ENCODE measurements at places on chromosomes 12 and 14.

- peak; percentile 80 for DNase-seq
These were observed 44.6 kb downstream of the MLXIP start for GRCh38 chr12:122123051-122123760.

GRCh38 chr12:13592063-13592942 lies 389.1 kb downstream of the GRIN2B start:
- no peak for DNase-seq

DNA sequence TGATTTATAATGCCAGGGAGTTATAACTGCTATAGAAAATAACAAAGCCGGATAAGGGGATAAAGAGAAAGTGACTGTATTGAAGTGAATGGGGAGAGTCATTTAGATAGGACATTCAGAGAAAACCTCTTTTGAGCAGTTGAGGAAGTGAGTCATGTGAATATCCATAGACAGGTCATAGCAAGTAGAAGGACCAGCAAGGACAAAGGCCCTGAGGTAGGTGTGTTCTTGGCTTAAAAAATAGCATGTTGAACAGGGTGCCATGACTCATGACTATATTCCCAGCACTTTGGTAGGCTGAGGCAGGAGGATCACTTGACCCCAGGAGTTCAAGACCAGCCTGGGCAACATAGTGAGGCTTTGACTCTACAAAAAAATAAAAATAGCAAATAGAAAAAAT lies 51.5 kb upstream of the RAP1B start:
- DNase-seq = no peak

DNA sequence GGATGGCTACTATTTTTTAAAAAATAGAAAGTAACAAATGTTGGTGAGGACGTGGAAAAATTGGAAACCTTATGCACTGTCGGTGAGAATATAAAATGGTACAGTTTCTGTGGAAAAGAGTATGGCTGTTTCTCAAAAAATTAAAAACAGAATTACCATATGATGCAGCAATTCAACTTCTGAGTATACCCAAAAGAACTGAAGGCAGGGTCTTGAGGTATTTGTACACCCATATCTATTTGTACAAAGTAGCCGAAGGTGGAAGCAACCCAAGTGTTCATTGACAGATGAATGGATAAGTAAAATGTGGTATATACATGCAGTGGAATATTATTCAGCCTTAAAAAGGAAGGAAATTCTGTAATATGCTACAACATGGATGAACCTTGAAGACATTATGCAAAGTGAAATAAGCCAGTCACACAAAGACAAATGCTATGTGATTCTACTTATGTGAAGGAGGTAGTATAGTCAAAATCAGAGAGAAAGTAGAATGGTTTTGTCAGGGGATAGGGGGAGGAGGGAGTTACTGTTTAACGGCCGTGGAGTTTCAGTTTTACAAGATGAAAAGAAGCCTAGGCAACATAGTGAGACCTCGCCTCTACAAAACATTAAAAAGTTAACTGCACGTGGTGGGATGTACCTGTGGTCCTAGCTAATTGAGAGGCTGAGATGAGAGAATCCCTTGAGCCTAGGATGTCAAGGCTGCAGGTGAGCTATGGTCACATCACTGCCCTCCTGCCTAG lies 38.4 kb upstream of the CCT2 start:
- DNase-seq = no peak

DNA sequence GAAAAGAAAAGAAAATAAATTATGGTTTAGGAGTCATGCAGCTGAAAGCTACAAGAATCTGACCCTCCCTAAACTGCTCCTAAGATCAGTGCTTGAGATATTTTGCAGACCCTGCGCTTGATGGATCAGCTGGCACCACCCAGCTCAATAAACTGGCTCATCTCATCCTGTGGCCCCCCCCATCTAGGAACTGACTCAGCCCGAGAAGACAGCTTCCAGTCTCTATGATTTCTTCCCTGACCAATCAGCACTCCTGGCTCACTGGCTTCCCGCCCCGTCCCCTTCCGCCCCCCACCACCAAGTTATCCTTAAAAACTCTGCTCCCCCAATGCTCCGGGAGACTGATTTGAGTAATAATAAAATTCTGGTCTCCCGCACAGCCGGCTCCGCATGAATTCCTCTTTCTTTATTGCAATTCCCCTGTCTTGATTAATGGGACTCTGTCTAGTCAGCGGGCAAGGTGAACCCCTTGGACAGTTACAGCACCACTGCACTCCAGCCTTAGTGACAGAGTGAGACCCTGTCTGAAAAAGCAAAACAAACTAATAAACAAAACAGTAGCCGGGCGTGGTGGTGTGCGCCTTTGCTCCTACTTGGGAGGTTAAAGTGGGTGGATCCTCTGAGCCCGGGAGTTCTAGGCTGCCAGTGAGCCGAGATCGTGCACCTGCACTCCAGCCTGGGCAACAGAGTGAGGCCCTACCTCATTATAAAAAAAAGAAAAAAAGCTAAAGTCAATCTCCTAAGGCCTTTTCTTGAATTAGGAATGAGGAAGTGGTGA lies 24.5 kb upstream of the SPTLC2 start:
- no peak for DNase-seq

DNA sequence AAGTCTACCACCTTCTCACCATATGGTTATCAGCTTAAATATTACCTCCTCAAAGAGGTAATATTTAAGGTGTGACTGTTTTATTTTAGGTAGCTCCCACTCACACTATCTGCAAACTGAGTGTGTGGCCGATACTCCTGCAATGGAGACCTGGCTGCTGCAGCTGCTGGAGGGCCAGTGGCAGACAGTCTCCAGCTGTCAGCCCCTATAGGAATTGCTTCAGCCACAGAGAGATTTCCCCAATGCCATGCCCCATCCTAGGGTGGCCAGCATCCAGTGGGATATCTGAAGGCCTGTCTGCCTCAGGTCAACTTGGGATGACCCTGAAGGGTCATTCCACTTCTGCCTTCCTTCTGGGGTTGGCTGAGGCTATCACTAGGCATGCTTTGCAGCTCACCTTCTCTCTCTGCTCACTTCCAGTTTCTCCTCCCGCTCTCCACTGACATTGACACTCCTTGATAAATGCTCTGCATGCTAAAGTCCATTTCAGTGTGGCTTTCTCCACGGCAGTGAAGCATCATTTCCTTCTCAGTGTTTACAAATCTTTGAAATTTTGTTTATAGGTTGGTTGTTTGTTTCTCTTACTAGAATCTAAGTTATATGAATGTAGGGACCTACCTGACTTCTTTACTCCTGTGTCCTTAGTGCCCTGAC lies 90.2 kb upstream of the USP44 start:
- DNase-seq = no peak

DNA sequence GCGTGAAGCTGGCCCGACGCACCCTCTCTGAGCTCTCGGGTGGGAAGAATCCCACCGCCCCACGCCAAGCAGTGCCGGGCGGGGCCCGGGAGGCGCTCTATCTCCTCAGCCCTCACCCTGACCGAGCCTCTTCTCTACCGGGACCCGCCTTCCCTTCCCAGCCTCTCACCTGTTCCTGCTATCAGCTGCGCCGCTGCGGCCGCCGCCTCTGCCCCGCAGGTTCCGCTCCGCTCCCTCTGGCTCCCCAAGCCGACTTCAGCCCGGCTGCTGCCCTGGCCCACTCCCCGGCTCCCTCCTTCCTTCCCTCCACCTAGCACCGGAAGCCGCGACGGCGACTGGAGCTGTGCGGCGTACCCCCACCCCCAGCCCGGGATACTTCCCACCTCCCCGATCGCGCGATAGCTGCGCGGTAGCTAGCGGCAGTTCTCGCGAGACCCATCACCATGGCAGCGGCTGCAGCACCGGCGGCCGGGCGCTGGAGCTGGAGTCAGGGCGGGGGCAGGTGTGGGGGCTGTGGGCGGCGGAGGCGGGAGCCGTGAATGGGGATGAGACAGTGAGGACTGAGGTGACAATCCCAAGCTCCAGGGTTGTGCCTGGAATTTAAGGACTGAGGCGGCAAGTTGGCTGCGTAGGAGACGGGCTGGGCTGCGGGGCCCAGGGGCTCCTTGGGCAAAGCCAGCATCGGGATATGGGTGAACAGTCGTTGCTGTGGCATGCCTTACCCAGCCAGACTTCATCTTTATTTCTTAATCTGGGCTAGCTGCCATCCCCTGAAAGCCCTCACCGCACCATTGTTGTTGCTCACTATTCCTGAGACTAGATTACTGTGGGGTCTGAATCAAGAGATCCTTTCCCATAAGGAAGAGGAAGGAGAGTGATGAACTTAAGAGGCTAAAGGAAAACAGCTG lies at the start of gene ARF3:
TSS of gene ARF3 (minus strand) at position 347 of the 908 bp plus-strand sequence. CDS start 16,392 bp downstream, outside the sequence.
- peak; percentile 97 for DNase-seq

GRCh38 chr12:107368586-107368985 lies 275.2 kb upstream of the CRY1 start:
- no peak for DNase-seq

DNA sequence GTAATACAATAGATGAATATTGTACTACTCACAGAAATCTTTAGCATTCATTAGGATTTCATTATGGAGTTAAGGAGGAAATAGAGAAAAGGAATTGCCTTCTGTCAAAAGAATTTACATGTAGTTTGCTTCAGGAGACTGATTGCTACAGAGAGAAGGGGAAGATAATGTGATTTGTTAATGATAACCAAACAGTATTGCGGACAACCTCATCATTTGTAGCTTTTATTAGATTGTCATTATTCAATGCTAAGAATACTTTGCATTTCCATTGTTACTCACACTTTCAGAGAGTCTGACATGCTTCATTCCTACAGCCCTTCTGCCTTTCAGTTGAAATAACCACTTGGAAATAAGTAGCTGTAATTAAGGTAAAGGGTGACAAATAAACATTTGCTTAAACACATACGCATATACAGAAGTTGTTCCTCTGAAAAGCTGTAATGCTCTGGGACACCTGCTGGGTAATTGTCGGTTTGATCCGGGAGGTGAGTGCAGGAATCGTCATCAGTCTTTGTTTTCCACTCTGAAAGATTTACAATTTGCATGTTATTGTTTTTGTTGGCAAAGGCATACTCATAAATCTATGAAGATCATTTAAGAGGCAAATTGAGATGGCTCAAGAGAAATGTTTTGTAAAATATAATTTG lies 600.2 kb downstream of the TRHDE start:
- no peak for DNase-seq

DNA sequence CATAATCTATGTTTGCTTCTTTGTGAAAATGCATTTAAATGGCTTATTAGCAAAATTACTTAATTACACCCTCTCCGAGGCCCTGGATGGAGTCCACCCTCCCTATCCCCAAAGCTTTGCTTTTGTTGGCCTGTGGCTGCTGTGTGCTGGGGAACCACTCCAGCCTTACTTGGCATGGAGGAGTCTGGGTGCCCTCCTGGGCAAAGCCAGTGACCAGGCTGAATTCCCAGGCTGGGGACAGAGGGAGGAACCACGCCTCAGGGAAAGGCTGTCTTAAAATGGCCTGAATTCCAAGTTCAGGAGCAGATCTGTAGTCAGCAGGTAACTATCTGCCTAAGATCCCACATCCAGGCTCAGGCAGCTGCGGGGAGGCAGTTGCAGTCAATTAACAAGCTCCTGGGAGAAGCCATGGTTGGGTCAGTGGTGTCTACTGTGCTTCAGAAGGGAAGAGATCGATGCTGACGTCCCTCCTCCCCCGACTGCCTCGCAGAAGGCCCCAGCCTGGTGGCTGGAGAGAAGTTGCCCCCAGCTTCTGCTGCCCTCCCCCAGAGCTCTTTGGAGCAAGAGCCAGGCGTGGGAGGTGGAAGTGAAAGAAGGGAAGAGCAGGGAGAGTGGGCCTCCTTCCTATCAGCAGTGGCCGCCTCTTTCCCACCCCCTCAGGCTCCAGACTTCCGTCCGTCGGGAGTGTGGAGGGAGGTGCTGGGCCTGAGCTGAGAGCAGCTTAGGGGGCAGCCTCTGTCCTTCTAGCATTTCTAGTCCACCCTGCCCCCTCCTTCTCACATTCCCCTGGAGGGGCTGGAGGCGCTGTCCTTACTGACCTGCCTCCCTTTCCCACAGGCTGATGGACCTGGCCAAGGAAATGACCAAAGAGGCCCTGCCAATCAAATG lies 11.3 kb downstream of the VASH1 start:
- peak; percentile 68 for DNase-seq
